Activated gamma-delta T cell treated with anti-CD3 and anti-CD28 coated beads, Interleukin-2, amount 50 U/mL, for 16 hours (primary cell): ENCODE measurements at places on chromosomes 12 and 14.

DNA sequence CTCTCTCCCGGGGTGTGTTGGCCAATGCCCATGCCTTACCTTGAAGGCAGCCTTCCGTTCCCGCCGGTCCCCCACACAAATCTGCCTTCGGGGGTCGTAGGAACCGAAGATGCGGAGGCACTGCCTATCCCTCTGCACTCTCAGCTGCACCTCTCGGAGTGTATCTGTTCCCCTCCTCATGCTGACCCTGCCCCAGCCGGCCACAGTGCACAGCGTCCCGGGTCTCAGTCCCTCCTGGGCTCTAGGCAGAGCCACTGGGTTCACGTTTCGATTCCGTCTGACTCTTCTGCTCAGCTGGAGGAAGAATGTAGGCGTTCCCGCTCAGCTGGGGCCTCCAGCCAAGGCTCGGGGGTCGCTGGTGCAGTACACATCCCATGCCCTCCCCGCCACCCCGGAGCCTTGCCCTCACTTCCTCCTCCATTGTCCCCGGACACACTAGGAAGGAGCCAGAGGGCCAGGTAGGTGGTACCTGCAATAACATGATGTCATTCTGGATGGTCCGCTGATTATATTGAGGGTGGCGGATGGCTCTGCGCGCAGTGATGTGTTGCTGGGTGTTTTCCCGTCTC, 1.8 kb downstream of the CTSG start:
- no peak for DNase-seq

GRCh38 chr12:503111-503761, 43.5 kb downstream of the B4GALNT3 start:
- no peak for DNase-seq

GRCh38 chr14:87186737-87187136, 806.2 kb downstream of the GALC start:
- no peak for DNase-seq

- DNase-seq, result peak; percentile 19
These were observed 93.8 kb downstream of the RFLNA start for GRCh38 chr12:124388679-124389137.

DNA sequence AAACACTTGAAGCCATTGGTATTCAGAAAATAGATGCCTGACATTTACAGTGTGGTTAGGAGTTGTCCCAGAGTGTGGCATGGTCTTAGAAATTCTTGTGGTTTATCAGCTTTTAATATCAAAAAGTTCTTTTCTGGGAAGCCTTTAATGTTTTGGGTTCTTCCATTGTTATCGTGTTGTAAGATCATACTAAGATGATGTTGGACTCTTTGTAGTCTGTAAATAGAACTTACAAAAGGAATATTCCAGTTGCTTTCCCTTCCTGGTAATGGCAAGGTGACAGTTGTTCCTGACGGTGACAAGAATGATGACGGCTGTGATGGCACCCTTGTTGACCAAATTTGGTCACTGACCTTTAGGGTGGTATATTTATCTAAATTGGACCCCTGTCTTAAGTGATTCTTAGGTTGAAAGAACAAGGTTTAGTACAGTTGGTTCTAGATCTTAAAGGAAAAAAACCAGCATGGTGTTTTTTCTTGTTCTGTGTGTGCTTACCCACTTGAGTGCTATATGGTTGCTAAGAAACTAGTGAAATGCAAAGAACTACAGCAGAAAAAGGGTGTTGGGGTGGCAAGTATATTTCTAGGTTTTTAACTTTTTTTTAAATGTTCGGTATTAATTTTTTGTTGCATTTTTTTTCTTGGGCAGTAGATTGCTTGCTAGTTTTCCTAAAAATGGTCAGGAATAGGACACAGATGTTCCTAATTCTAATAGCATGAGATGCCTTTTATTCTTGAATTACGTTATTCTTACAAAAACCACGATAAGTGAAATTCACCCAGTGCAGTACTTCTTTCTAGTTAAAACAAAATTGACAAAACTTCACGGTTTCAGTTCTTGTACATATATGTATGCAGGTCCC, 2.1 kb downstream of the ATP2A2 start:
- DNase-seq, result no peak

DNA sequence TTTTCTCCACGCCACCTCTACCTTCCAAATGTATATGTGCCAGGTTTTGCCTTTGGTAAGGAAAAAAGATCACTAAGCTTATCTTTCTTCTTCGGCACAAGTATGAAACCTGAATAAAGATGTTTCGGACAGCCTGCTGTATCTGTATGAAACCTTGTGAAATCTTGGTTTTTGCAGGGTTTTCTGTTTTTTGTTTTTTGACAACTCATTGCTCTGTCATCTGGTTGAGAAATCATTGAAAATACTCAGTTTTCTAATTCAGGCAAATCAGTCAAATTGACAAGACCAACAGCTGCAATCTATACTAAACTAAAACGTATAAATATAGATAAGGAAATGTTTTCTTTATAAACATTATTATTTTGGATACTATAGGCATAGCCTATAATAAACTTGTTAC, 63.1 kb upstream of the FGD4 start:
- no peak for DNase-seq

DNA sequence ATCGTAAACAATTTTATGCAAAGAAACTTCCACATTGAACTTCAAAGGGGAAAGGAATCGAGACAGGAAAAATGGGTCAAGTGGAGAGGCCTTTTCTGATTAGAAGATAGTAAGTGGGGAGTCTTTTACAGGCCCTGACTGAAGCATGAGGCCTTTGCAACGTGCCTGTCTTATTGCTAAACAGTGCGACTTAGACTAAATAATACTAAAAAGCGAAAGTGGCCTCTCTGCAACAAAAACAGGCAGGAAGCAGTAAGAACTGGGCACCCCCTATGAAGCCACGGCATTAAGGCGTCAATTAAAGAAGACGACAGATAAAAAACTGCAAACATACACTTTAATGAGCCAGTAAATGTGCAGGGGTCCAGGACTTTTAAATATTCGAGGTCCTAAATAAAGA, 283.4 kb upstream of the GRIP1 start:
- DNase-seq, result no peak
